Fibroblast of mammary gland (primary cell): ENCODE measurements at places on chromosomes 2 and 18.
A peak's percentile ranks its signal among the peaks of the same experiment; 100 is the strongest.

- peak; percentile 21 for DNase-seq
Observed at GRCh38 chr2:203225423-203226039, 13.3 kb upstream of the CYP20A1 start.

- no peak for DNase-seq
Observed at GRCh38 chr2:25036221-25036559, 5.7 kb upstream of the EFR3B start.

- peak; percentile 37 for DNase-seq
Observed at GRCh38 chr2:174031226-174031625, 66.1 kb upstream of the SP3 start.

GRCh38 chr2:26178746-26179436 lies 6.0 kb downstream of the GAREM2 start:
- DNase-seq, result peak; percentile 21

GRCh38 chr18:73805991-73806390 lies 341.6 kb downstream of the FBXO15 start:
- DNase-seq, result no peak

GRCh38 chr2:56449449-56449860 lies 265.7 kb downstream of the CCDC85A start:
- DNase-seq, result no peak

- DNase-seq, result no peak
Observed at GRCh38 chr2:52710810-52711618, 1056.6 kb upstream of the CHAC2 start.

DNA sequence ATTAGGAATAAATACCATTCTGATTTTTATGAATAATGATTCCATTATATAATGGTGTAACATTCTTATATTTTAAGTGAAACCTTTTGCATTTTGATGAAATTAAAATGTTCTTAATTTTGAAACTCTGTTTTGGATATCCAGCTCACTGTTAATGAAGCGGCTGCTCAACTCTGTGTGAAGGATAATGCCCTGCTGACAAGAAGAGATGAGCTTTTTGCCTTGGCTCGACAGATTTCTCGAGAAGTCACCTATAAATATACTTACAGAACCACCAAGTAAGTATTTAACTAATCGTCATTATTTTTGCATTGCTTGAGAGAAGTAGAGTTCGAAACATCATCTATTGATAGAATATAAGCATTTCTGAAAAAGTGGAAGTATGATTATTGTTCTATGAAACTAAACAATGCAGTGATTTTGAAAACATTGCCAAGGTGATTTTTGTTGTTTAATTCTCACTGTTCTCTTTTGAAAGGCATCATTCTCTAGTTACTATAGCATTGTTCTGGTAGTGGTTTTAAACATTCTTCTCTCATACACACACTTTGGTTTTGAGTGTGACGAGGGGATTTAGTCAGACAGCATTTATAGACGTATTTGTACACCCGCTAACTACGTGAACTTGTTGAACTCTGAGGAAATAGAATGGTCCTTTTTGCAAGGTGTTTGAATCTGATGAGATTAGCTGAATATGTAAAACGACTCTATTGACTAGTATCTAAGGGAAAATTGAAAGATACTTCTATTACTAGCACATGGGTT lies 21.5 kb downstream of the NAB1 start:
- no peak for DNase-seq

DNA sequence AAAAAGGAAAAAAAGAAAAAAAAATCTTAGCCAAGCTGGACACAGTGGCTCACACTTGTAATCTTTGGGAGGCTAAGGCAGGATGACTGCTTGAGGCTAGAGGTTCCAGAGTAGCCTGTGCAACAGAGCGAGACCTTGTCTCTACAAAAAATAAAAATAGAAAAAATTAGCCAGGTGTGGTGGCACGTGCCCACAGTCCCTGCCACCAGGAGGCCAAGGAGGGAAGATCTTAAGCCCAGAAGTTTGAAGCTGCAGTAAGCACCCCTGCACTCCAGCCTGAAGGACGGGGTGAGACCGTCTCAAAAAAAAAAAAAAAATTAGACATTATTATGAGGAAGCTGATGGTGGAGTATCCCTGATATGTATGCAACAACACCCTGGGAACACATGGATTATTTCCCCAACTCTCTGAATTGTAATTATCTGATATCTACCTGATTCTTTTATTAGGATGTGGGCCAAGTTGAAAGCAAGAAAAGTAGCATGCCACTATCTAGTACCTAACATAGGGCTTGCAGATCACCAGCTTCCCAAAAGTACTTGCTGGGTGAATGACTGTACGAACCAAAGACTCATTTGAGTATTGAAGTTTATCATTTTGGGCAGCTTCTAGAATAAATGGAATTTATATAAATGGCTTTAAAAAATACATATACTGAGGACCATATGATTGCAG lies 140.9 kb downstream of the TCF4 start:
- no peak for DNase-seq

DNA sequence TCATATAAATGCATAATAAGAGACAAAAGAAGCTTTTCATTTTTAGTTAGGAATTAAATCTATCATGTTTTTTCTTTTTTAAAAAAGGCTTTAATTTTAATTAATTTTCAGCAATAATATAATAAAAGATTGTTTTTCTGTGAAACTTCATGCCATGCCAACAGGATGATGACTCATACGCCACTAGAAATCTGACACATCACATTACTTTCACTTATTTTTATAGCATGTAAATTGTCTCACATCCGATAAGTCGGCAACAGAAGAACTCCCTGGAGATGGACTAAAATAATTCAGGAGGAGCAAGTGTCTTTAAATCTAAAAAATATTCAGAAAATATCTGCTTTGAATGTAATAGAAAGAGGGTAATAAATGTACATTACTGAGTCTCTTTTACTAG lies 1024.2 kb upstream of the ACVR2A start:
- DNase-seq, result peak; percentile 87

- DNase-seq, result no peak
Observed at GRCh38 chr2:212535996-212536816, 2.4 kb downstream of the ERBB4 start.

DNA sequence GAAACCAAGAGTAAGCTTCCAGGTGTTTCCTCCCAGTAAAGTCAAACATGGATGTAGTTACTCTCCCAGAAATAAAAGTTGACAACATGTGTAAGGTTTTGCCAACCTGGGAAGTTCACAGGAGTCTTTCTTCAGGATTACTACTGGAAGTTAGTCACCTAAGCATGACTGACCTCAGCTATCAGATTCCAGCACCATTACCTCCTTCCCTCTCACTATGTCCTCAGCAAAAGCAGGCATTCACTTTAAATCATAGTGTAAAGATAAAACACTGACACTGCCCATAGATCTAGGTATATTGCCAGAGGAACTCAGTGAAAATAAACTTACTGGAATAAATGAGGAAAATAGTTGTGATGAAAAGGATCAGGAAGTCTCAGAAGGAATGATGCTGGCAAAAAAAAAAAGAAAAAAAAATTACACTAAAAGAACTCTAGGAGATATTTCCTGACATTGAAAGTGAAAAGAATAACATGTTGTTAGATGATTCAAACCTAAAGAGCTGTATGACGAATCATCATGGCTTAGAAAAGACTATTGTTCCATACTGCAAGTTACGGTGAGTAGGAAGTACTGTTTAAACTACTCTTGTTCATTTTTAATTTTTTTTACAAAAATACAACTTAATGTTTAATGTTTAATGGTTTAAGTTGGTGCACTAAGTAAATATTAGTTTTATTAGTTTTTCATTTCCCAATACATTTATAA lies 484.5 kb upstream of the ZNF804A start:
- DNase-seq, result no peak

- DNase-seq, result peak; percentile 76
Observed at GRCh38 chr2:20182241-20182931, 42.5 kb downstream of the SDC1 start.

DNA sequence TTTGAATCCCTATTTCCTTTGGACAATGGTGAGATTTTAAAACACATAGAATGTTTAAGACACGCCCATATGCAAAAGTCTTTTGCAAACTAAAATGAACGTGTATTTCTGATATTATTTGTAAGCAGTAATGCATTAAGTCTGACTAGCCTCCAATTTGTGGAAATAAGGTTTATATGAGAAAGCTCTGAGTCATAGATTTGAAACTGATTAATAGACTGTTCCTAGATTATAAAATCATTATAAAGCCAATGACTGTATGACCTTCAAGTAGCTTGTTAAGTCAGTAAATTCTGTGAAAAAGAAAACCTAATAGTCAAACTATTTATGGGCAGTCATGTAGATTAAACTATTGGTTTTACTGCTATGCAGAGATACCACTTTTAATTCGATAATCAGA lies 12.8 kb upstream of the EFEMP1 start:
- DNase-seq, result peak; percentile 54

DNA sequence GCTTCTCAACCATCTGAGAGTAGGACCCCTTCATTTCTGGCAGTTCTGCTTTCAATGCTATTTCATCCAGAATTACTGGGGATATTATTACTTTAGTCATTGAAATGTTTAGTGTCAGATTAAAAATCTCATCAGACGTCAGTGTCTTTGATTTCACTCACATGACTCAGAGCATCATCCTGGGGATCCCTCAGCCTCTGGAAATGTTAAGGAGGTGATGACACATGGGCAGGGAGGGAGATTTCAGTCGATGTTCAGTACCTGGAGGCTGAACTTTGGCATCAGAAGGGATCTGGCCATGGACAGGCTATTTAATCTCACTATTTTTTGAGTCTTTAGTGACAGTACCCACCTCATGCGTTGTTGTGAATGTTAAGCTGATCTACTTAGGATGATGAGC lies 39.1 kb downstream of the OSBPL6 start:
- DNase-seq, result peak; percentile 73

- DNase-seq, result no peak
Observed at GRCh38 chr2:239685965-239686364, 285.1 kb upstream of the HDAC4 start.

- no peak for DNase-seq
Observed at GRCh38 chr2:75959724-75960471, 249.2 kb upstream of the GCFC2 start.

GRCh38 chr2:108593547-108594098 lies 59.4 kb downstream of the LIMS1 start:
- DNase-seq, result peak; percentile 94

GRCh38 chr2:11778923-11779757 lies 32.7 kb downstream of the LPIN1 start:
- DNase-seq, result peak; percentile 63

GRCh38 chr2:33301355-33301754 lies 175.1 kb upstream of the RASGRP3 start:
- no peak for DNase-seq

DNA sequence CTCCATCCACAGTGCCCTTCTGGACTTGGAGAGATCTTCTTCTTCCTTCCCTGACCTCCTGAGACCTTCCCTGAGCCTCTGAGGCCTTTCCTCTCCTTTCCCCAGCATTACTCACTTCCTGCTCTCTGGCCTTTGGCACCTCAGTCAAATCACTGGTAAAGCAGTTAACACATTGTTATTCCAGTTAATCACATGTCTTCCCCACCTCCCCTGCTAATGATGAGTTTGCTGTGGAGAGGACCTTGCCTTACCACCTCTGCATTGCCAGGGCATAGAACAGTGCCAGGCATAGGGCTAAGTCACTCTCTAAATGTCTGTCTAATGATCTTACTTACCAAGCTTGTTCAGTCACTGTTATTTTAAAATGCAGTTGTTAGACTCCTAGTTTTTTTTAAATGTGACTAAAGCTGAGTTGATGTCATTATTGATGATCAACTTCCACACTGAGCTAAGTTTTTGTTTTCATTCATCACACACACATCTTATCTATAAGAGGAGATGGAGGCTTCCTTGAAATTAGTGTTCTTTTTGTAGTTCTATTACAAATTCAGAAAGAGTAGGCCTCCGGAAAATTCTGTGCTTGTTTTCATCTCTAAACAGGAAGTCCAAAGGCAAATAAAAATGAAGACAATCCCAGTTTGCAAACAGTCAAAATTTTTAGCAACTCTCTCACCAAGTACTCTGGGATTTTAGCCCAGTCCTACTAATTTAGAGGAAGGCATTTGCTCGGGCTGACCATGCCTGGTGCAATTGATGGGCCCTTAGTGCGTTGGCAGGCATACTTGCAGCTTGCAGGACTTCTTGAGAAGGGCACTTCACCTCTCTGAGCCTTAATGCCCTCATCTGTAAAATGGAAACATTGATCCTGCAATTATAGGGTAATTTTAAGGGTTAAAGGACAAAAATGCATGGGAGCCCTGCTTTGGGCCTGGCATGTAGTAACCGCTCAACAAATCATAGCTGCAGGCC lies 113.7 kb upstream of the SPRED2 start:
- DNase-seq, result peak; percentile 67

GRCh38 chr2:229714736-229715541 lies 584 bp upstream of the DNER start:
- DNase-seq, result peak; percentile 56

DNA sequence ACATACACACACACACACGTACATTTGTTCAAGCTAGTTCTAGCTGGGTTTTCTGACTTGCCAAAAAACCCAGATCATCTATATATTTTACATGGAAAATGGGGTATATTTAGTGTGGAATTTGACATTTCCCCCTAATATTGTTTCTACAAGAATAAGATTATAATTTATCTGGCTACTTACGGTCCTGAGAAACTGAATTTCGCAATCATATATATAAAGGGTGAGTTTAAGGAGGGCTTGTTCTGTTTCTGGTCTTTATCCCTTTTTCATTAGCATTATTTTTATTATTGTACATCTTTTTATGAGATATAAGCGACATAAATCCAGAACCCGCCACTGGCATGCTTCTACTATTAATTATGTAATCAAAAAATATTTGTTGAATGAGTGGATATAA lies 528.9 kb downstream of the TMX3 start:
- DNase-seq, result no peak

GRCh38 chr2:122507261-122507660 lies 751.8 kb downstream of the TSN start:
- DNase-seq, result no peak

DNA sequence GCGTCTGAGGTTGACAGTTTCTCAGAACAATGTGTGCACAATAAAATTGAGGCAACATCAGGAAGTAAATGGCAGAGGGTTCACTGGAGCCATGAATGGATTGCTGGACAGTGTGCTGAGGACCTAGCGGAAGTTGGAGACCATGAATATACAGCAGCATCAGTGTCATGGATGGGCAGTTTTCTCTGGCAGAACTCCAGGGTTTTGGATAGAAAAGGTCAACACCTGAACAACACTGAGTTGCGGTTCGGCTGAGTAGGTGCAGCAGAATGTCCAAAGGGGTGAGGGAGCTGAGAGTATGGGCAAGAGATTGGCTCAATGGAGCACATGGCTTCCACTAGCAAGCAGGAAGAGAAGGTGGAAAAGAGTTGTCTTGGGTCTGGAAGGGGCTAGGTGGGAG lies 73.7 kb downstream of the DNER start:
- no peak for DNase-seq

DNA sequence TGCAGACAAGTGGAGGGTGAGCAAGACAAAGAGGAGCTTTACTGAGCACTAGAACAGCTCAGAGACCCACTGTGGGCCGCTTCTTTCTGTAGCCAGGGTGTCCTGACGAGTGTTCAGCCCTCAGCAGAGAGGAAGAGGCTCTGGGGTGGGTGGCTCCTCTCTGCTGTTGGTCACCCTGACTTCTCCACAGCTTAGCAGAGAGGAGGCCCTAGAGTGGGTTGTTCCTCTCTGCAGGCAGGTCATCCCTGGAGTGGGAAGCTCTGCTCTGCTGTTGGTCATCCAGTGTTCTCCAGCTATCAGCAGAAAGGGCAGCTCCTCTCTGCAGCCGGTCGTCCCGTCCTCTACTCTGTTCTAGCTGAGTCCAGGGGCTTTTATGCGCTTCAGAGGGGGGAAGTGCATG lies 286.5 kb downstream of the ICOS start:
- DNase-seq, result no peak

GRCh38 chr18:10053861-10054260 lies 140.0 kb downstream of the VAPA start:
- no peak for DNase-seq

- DNase-seq, result no peak
Observed at GRCh38 chr2:117967977-117968718, 45.7 kb downstream of the CCDC93 start.
